ENCODE measurements at places on chromosomes 4 and X.

GRCh38 chr4:186072516-186072915, 3.6 kb downstream of the TLR3 start:
- no peak for DNase-seq

DNA sequence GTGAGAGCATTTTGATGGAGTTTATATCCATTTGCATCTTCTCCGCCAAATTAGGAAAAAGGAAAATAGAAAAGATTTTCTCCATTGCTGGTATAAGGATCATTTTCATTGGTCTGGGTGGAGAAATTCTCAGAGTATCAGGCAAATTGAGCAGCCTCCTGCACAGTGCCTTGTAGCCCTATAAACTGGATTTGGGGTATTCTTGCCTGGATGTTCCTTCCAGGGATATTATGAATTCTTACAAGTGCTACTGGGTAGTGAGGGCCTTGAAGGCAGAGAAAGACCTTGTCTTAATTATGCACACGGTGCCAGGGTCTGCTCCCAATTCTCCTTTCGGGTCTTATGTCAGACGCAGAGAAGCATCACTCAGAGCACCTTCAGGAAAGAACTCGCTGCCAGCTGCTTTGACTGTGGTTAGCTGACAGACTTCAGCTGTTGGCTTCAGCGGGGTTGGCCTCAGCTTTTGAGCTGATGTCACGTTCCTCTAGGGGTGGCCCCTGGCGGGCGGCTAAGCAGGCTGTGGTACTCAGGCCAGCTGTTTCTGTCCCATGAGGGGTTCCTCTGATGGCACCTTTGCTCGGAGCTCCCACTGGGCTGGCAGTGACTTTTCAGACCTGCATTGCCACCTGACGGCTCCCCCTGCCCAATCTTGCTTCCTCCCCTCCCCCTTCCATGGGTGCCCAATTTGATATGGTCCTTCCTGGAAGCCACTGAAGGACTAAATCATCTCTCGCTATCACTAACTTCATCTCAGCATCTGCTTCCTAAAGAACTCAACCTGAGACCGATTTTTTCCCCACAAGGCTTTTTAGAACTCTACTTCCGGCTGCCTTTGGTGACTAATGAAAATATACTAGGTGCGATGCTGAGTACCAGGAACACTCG, 519.5 kb downstream of the BCOR start:
- DNase-seq = peak; percentile 82

GRCh38 chr4:122810669-122811068, 16.0 kb upstream of the FGF2 start:
- no peak for DNase-seq

DNA sequence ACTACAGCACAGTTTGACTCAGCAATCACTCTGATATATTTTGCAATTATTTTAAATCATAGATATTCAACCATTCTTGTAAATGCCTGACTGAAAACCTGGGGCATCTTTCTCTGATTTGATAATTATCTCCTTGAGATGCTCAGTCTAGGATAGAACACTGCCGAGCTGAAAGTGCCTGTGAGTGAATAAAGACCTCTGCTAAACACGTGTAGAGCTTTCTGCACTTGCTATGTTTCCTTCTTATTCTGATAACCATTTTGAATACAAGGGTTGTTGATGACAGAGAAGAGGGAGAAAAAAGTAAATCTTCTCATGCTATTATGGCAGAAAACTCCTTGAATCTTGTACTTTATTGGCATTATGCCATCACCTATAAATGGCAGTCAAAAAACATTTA, 1843.4 kb upstream of the IGFBP7 start:
- DNase-seq = no peak

- no peak for DNase-seq
Observed at GRCh38 chr4:18931643-18932377, 910.3 kb upstream of the LCORL start.

DNA sequence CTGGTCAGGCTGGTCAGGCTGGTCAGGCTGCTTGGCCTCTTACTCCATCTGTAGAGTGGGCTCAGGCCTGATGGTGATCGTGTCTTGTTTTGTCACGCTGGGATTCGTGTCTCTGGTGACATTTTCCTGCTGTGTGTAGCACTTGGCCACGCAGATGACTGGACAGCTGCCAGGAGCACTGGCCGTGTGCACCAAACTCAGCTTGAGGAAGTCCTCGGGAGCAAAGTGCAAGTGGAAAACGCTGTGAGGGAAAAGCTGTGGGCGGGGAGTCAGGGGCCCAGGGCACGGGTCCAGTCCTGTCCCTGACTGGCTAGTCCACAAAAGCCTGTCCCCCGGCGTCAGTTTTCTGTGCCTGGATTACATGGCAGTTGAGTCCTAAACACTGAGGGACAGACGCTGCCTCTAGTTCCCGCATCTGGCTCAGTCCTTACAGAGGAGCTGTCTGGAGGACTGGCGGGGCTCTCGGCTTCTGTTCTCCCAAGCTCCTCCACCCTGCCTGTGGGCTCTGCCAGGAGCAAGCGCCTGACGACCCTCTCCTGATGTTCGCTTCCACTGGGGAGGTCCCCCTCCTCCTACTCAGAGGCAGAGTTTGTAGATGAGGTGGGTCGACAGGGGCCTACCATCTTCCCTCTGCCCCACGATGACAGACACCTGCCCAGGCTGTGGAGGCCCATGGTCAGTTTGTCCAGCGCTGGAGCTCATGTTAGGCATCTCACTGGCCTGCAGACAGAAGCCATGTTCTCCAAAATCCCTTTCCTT, 35.9 kb upstream of the GRPEL1 start:
- DNase-seq = no peak

GRCh38 chr4:21900211-21900610, 48.4 kb downstream of the KCNIP4 start:
- DNase-seq = no peak

GRCh38 chrX:53009032-53009431, 39.6 kb upstream of the GPR173 start:
- no peak for DNase-seq

GRCh38 chrX:51742586-51742985, 656 bp upstream of the GSPT2 start:
- DNase-seq = no peak

DNA sequence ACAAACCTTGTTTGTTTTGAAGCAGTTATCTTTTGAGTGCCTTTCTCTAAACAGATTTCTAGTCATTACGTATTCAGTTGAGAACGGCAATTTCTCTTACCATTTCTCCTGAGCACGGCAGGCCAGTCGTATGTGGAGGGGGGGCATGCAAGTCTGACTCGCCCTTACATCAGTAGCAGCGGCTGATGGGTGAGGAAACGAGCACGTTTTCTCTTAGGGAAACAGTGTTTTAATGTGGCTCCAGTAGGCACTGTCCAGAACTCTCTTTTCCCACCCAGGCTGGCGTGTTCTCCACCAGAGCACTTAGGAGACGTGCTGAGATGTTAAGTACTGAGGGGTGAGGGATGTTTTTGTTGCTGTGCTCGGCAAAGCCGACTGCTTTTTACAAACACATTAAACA, 240.5 kb downstream of the STIM2 start:
- DNase-seq = no peak

GRCh38 chr4:771464-771863, 54.5 kb downstream of the CPLX1 start:
- no peak for DNase-seq

GRCh38 chr4:87353592-87353991, 30.9 kb upstream of the HSD17B13 start:
- DNase-seq = no peak

DNA sequence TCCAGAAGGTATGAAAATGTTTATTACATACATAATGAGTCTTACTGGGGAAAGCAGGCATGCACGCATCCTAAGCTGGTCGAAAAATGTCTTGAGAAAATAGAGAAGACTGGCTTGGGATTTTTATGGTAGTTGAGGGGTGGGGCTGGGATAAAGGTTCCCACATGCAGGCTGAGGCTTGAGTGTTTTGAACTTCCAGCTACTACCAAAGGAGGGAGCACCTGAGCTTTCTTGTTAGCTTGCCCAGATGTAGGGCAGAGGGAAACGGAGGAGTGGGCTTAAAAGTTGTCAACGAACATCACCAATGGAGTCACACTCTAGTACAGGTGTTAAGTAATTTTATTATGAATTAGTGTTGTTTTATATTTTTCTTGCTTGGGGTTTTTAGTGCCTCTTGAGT, 39.6 kb upstream of the SRPX start:
- DNase-seq = peak; percentile 1

GRCh38 chr4:99383833-99384392, 31.4 kb upstream of the ADH1C start:
- DNase-seq = no peak

DNA sequence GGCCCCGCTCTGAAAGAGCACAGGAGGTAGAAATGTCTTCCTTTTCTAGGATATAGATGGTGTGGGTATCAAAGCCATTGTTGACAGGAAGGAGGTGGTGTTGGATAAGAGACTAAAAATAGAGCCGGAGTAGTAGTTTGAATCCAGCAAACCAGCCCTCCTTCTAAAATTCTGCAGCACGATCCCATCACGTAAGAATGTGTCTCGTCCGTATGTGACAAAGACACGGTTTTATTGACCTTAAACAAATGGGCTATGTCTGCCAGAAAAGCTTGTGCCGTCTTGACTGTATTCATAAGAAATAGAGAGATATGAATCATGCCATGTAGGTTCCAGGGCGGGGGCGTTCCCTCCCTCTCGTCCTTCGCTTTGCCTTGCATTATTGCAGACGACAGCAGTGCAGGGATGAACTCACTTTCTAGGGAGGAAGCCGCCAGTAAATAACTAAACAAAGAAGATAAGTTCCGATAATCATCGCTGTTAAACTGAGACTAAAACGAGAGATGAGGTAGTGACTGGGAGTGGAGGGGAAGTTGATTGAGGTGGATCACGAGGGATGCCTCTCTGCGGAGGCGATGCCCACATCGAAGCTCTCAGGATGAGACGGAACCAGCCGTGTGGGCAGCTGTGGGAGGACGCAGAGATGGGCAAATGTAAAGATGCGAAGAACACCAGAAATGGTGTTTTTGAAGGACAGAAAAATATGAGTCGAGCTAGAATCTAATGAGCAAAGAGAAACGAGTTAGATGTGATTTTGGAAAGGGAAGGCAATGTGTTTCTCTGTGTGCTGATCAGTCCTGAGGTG, 3.4 kb downstream of the TENM3 start:
- DNase-seq = no peak

- no peak for DNase-seq
Observed at GRCh38 chr4:168265327-168265726, 53.2 kb downstream of the DDX60 start.

GRCh38 chr4:48681856-48682255, 98.2 kb downstream of the FRYL start:
- no peak for DNase-seq

- no peak for DNase-seq
Observed at GRCh38 chrX:118730500-118731247, 3.3 kb downstream of the IL13RA1 start.

- DNase-seq = no peak
Observed at GRCh38 chr4:24910499-24910898, 2.3 kb downstream of the CCDC149 start.

DNA sequence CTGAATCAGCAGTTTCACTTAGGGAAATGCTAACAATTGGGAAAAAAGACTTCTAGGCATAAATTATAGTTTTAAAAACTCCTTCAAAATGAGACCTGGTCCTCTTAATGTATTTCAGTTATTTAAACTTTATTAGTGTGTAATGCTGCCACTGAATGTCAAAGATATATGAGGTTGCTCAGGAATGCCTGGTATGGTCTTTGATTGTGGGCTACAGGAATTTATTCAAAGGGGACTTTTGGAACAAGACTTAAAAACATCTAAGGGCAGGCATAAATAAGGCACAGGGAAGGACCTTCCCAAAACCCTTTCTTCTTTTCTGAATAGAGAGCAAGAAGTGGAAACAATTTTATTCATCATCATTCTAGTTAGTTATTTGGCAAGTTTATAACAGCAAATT, 439.1 kb downstream of the TLL1 start:
- no peak for DNase-seq

- no peak for DNase-seq
Observed at GRCh38 chr4:99389606-99390005, 37.1 kb upstream of the ADH1C start.

DNA sequence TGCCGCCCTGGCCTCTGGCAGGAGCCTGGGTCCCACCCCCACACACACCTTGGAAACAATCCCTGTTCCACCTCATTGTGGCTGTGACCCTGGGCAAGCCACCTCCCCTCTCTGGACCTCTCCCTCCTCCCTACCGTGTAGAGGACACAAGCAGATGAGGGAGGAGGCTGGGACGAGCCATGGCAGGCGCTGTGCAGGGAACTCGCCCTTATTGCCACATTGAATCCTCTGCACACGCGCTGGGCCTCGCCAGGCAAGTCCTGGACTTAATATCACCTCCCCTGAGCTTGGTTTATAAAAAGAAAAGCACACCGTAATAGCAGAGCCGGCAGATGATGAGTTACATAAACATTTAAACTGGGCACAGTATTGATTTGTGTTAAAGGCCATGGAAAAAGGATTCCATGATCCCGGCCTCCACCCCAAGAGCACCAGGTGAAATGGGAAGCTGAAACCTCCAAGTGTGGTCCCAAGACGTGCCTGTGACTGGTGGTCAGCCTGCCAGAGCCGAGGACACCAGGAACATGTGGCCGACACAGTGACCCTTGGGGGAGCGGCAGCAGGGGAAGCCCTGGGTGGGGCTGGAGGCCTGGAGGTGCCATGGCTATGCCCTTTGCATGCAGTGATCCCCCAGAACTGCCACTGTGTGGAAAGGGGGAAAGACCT, 81.1 kb downstream of the PPP2R2C start:
- DNase-seq = no peak

- no peak for DNase-seq
Observed at GRCh38 chr4:60216752-60217151, 983.4 kb upstream of the ADGRL3 start.

- no peak for DNase-seq
Observed at GRCh38 chrX:155864655-155865054, 16.5 kb upstream of the VAMP7 start.

DNA sequence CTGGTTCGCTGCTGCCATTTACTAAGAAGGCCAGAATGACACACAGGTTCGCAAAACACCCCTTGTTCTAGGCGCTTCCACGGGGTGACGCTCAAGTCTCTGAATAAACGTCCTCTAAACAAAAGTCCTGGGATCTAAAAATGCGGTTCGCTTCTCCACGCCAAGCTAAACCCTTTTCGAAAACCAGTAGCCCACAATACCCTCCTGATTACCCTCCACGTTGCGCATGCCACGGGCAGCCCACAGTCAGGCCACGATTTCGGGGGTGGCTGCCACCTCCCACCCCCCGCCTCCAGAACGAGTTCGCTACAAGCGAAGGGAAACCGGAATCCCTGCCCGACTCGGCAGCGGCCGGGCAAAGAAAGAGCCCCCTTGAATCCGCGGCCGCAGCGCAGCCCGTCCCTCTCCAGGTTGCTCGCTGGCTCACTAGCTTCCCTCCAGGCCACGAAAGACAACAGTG, 423 bp downstream of the RPL39 start:
- DNase-seq = peak; percentile 73

DNA sequence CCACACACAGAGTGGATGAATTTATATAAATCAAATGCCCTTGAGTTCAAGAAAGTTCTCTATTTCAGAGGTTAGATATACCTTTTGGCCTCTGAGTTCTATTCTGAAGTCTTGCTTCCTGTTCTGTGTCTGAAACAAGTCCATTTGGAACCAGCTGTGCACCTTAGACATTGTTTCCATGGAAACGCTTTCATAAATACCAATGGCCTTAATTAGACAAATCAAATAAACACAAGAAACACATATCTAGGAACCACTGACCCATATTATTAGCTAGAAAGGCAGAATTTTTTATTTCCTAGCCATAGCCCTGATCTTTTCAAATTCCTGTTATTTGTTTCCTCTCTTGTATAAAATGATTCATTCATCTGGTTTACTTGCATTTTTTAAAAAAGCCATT, 8.4 kb upstream of the C4orf54 start:
- no peak for DNase-seq

GRCh38 chr4:77695774-77696173, 90.2 kb downstream of the CXCL13 start:
- DNase-seq = no peak

All from T-helper 2 cell (primary cell).